ENCODE measurements at places on chromosomes 11 and 22. TPM values are rescaled to one million over a fixed set of nuclear protein-coding genes. Genes with fewer than 3 reads are reported as not detected.

The MS4A4A gene
- total RNA-seq = not detected

DNA sequence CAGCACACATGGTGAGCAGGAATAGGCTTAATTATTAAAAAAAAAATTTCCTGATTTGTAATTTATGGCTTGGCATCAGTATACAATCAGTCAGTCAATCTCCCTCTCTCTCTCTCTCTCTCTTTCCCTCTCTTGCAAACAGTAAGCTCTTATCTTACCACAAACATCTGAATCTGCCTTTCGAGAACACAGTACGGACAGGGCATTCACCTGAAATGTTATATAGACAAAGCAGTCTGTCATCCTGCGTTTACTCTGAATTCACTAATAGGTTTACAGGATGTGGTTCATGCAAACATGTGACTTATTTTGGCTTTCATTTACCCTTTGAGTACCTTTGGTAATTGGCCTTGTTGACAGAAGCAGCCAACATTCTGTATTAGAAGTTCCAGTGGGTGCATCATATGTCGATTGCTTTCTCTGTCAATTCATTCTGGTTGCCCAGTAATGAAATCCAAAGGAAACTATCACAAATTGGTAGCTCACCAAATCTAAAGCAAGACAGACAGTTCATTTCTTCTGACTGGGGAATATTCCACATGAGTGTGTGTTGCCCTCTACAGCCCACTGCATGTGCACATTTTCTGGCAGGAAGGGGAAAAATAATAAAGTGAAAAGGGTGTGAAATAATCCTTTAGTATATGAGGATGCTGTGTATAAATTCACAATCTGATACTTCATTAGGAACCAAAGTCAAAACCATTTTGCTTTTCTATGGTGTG is 1058.2 kb downstream of the LRRC4C start:
- no peak for DNase-seq

- no peak for DNase-seq
Observed at GRCh38 chr11:78741741-78742140, 167.1 kb upstream of the NARS2 start.

DNA sequence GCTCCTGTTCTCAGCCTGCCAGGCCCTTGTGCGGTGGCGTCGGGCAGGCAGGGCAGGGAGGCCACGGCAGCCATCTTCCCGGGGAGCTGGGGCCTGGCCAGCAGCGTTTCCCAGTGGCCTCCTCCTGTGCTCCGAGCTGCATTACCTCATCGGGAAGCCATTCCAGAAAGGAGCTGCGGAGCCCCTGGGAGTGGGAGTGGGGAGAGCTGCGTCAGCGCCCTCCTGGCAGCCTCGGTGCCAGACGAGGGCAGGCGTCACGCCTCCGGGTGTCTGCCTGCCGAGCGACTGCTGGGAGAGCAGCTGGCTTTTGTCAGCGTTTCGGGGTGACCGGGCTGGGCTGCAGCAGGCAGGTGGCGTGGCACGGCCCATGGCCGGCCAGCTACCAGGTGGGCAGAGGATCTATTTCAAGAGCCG is 30.9 kb upstream of the WNT7B start:
- peak; percentile 86 for DNase-seq

The KLHL22 gene
- total RNA-seq = 31.6 TPM

- no peak for DNase-seq
Observed at GRCh38 chr22:49284056-49284784, 543.5 kb downstream of the BRD1 start.

- DNase-seq = peak; percentile 24
Observed at GRCh38 chr11:14905104-14906033, 13.3 kb upstream of the CYP2R1 start.

The TRIM22 gene
- 90.5 TPM for total RNA-seq

The ENTHD1 gene
- not detected for total RNA-seq

- DNase-seq = peak; percentile 93
Observed at GRCh38 chr11:132576706-132577105, 955.6 kb downstream of the OPCML start.

DNA sequence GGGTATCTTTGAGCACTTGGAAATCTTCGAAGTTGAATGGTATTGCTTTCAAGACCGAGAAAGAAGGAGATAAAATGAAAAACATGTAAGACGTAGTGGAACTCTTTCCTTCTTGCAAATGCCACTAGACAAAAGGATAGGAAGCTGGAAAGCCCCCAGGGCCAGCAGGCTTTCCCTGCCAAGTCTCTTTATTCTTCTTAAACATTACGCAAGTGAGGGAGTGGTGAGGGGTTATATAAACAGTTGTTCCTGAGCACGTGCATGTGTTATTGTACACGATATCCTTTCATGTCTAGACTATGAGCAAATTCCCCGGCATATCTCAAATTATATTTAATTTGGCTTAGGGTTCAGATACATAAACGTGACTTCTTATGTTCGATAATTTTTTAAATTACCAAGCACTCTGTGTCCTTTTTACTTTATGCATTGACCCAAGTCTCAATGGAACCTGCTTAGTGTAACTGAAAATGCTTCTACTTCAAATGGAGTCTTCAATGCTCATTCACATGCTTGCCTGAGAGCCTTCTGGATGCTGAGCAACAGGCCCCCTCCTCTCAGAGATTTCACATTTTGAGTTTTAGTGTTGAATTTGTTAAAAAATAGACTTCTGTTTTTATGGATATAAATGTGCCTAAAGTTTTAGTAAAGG is 59.0 kb downstream of the PPP2R1B start:
- peak; percentile 31 for DNase-seq

The CASP5 gene
- total RNA-seq = not detected

The GGT5 gene
- total RNA-seq = 28.0 TPM

DNA sequence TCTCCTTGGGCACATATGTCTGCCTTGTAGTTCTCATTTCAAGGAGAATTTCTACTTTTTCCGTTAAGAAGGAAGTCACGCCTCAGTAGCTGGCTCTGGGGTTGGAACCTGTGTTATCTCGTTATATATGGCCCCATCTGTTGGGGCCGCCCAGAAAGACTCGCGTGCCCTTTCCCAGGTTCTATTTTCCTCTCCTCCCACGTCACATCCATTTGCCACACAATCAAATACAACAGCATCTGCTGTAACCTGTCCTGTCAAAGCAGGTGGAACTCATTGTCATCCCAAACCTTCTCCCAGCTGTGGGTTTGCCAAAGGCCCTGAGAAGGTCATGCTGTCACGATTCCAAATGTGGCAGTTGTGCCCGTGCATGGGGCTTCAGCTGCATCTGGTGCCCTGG is 213.1 kb upstream of the ZBED5 start:
- DNase-seq = no peak

DNA sequence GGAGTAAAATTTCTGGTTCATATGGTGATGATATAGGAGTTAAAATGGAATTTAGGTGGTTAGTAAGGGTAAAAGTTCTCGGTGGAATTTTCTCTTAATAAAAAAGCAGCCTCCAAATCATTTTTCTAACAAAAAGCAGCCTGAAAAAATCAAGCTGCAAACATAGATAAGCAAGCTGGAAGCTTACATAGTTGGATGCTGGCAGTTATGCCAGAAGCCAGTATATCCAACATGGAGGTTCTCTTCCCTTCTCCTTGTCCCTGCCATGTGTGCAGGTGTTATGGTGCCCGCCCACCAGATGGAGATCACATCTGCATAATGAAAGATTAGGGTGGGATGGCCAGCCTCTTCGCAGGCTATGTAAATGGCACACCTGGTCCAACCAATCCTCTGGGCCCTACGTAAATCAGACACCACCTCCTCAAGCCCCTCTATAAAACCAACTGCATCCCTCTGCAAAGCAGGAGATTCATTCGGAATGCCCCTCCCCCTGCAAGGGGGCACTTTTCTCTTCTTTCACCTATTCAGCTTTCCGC is 22.4 kb downstream of the PIWIL3 start:
- no peak for DNase-seq

GRCh38 chr22:44729391-44730021 is 22.9 kb upstream of the ARHGAP8 start:
- DNase-seq = no peak

GRCh38 chr11:28794405-28794804 is 686.2 kb downstream of the METTL15 start:
- no peak for DNase-seq

The GPR83 gene
- not detected for total RNA-seq

DNA sequence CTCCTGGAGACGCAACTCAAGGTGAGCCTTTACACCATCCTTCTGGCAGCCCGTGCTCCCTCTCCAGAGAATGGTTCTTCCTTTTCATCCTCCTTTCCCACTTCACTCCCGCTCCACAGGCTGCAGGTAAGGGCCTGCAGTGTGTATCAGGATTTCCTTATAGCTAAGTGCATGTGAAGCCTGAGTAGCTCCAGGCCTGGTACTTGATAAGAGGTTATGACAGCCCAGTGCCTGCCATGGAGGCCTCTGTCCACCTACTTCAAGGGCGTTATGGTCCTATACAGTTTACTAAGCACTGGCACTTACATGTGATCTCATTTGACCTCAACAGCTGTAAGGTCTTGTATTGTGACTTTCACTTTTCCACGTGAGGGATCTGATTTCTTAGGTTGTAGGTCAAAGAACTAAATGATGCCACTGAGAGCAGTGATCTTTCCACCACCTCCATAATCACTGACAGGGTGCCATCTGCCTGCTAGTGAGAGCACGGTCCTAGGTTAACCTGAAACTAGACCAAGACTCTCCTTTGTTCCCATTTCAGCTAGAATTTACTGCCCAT is 18.1 kb downstream of the SSH3 start:
- DNase-seq = peak; percentile 25

GRCh38 chr11:117410861-117411710 is 83.4 kb downstream of the CEP164 start:
- no peak for DNase-seq

The GNG3 gene
- total RNA-seq = not detected

- no peak for DNase-seq
Observed at GRCh38 chr11:77199137-77199745, 71.2 kb downstream of the MYO7A start.

The ARHGAP8 gene
- not detected for total RNA-seq

- peak; percentile 81 for DNase-seq
Observed at GRCh38 chr11:73288873-73289707, 17.0 kb downstream of the P2RY6 start.

The LIF gene
- 23.1 TPM for total RNA-seq

DNA sequence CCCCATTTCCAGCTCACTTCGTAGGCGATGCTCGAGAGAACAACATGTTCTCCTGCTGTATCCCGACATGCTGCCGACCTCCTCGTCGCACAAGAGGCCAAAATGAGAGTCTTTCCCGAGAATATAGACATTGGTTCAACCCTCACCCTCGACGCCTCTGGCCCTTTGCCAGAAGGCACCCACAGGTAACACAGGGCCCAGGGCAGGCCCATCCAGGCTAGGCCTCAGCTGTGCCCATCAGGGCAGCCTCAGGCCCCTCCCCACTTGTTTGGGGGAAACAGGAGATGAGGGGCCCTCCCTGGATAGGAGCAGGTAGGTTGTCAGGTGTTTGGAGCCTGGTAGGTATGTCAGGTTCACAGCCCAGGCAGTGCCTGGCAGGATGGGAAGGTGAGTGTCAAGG is 2.7 kb upstream of the RGL4 start:
- DNase-seq = no peak

Data from LHCN-M2 (cell line).